Stimulated activated naive CD8-positive, alpha-beta T cell treated with anti-CD3 and anti-CD28 coated beads, Interleukin-15, amount 100 ng/mL, for 72 hours (primary cell): ENCODE measurements at places on chromosomes 7 and 10.

- DNase-seq = no peak
Measured at GRCh38 chr10:21272643-21273399, 252.7 kb downstream of the SKIDA1 start.

DNA sequence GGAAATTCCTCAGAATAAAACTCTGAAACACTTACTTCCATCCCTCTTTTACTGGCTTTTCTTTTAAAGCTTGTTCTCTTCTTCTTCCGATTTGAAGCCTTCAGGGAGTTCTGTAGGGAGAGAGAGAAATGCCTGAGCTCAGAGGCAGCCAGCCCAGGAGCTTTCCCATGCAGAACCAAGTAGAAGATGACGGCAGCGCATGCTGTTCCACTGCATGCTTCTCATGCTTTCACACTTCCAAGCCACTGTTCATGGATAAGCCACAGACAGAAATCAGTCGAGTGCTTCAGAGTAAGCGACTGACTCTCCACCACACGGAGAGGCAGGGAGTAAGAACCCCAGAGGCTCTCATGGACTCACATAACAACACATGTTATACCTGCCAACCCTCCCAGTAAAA, 237.3 kb downstream of the DGKI start:
- no peak for DNase-seq

DNA sequence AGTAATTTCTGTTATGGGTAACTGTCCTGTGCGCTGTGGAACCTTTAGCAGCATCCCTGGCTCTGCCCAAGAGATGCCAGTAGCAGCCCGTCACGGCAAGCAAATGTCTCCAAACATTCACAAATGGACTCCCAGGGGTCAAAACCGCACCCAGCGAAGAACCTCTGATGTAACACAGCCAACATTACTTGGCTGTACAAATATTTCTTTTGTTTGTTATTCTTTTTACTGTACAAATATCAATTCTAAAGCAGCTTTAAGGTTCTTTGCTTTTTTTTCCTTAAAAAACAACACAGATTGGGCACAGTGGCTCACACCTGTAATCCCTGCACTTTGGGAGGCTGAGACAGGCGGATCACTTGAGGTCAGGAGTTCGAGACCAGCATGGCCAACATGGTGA, 182.5 kb downstream of the KMT2E start:
- DNase-seq = no peak

- no peak for DNase-seq
Measured at GRCh38 chr7:111750878-111751277, 188.6 kb upstream of the IMMP2L start.

DNA sequence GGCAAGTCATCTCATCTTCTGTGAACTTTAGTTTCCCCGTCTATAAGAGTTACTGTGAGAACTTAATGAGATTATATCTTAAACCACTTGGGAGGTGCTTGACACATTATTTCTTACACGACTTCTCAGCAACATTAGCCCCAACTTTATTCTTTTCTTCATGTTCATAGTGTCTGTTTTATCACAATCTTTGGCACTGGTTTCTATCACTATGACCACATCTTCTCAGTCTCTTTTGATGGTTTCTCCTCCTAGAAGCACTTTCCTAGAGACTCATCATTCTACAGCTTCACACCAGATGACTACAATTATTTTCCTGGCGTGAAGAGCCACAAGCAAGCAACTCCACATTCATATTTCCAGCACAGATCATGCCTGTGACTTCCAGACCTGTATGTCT, 26.5 kb upstream of the BET1 start:
- DNase-seq = no peak

DNA sequence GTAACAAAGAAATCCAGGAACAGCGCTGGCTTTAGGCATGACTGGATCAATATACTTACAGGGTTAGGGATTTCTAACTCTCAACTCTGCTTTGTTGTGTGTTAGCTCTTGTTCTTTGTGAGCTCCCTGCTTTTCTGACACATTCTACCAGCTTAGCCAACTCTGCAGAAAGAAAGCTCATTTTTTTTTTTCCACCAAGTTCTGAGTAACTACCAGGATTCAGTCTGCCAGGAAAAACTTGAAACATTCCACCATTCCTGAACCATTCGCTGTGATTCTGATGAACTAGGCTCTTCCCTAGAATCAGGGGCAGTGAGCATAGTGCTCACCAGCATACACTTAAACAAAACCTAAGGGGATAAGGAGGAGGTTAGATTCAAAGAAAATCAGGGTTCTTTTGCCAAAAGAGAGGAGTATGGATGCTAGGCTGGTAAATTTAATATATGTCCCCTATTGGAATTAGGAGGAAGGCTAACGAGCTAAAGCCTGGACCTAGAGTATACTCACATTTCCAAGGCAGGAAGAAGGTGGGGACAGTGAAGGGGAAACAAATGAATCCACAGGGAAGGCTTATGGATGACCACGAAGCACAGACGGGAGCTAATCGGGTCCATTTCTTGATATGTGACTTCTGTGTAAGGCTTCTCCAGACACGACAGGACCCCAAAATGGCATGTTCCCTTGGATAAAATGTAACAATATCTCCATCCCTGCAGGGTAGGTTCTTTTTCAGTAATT, 183.4 kb downstream of the PRKG1 start:
- DNase-seq = no peak

DNA sequence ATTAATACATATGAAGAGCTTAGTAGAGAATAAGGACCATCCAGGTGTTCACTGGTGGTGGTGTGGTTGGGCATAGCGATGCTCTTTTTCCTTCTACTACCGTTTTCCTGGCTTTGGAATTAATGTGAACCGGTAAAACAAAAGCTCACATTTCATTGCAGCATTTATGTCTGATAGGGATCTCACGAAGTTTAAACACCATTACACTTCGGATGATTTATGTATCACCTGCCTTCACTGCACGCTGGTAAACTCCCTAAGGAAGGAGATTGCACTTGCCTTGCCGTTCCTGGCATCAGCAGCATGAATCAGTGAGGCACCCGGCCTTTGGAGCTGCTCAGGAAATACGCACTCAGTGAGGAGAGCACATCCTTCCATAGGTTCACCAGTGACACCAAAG, 47.5 kb downstream of the WIPF3 start:
- DNase-seq = no peak

GRCh38 chr10:70093335-70093944, 39.2 kb downstream of the AIFM2 start:
- peak; percentile 24 for DNase-seq

DNA sequence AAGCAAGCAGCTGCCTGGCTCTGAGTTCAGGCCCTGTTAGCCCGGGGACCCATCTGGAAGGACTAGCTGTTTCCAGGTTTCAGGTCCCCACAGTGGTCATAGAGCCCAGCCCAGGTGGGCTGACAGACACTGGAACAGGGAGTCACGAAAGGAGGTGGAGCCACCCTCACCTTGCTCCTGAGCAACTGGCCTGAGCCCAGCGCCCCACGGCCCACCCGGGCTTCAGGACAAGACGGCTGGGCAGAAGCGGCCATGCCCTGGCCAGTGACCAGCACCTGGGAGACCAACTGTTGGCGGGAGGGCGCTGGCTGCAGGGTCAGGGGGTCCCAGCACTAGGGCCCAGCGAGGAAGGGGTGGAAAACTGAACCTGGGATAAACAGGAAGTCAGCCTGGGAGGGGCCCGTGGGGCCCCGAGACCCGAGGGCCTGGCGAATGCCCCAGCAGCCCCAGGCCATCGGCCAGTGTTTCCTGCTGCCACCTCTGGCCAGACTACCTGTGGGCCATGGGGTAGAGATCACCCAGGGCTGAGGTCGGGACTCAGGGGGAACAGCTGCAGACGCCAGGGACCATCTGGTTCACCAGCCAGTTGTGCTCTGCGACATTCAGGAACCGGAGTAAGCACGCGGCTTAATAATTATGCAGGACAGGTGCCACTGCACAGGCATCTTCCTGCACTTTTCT, 282.1 kb upstream of the PPP2R2D start:
- no peak for DNase-seq

DNA sequence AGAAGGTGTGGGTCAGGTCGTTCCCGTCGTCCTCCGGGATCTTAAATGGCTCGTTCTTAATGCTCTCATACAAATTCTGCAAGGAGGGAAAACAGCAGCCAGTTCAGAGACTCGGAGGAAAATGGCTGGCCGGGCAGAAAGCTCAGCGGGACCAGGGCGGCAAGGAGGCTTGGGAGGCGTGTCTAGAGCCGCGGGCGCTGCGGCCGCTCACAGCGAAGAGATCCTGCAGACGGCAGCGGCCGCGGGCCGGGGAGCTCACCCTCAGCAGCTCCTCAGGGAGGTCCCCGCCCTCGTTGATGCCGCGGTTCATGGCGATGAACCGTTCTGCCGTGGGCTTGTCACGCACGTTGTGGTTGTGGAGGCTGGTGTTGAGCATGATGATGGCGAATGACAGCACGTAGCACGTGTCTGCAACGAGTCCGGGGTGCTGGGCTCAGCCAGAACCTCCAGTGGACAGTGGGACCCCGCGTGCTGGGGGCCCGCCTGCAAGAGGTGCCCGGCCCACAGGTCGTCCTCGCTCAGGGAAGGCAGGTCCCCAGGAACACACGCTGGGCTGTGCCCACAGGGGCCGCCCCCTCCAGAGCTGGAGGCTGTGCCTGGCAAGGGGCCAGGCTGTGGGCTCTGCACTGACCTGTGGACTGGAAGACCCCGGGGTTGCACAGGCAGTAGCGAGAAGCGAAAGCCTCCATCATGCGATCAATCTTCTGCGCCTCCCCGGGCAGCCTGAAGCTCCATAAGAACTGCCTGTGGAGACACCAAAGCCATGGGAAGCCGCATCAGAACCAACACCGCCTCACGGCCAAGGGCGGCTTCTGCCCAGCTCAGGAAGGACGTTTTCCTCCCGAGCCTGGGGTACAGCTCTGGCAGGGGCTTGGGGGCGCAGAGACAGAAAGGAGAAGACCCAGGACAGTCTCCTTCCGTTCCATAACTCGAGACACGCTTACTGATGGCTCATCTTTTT, 101.6 kb downstream of the CYTH3 start:
- DNase-seq = no peak

GRCh38 chr10:127983344-127984100, 76.6 kb downstream of the PTPRE start:
- DNase-seq = no peak

- DNase-seq = no peak
Measured at GRCh38 chr7:22675421-22675820, 51.6 kb upstream of the IL6 start.

DNA sequence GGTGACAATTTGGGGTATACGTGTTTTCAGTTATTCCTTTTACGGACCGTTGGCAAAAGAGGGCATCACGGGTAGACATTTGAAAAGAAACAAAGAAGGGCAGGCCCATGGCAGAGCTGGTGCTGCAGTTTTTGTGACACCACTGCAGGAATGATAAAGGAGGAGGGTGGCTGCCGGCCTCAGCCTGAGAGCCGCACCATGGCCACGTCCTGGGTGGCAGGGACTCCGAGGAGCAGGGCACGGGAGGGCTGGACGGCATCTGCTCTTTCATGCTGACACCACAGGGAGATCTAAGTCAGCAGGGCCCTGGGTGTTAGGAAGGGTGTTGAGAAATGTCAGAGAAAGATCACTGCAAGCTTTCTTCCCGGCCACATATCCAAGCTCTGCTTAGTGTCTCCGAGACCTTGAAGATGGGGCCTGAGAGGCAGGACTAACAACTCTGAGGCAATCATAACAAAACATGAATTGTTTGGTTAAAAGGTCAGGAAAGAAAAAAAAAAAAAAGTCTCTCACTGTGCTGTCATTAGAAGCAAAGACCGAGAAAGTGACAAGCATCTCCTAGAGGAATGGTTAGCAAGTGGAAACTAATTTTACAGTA, 36.6 kb downstream of the INSYN2A start:
- DNase-seq = no peak

DNA sequence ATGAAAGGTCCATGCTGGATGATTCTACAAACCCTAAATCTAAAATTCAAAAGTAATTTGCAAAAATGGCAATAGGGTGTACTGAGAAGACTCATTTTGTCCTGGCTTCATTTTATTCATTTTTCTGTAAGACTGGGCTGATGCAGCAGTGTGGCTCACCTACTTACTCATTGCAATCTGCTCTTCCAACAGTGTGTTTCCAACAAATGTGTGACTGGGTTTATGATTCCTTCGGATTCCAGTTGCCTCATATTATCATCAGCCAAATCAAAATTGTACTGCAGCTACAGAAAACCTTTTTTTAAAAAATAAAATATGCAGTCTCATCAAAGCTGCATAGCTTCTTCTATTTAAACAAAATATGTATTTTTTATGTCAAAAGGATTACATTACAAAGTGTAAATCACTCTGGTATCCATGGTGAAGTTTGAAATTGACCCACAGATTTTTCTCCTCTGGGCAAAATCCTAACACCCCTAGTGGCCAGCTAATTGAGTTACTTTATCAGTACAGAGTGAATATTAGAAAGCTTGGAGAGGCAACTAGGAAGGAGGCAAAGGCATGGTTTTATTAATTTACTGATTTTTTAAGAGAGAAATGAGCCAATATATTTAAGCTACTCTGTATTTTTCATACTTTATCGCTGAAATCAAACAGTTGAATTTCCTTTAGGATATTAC, 390.3 kb downstream of the MAGI2 start:
- DNase-seq = no peak

- DNase-seq = no peak
Measured at GRCh38 chr7:116683786-116684185, 11.8 kb downstream of the MET start.

DNA sequence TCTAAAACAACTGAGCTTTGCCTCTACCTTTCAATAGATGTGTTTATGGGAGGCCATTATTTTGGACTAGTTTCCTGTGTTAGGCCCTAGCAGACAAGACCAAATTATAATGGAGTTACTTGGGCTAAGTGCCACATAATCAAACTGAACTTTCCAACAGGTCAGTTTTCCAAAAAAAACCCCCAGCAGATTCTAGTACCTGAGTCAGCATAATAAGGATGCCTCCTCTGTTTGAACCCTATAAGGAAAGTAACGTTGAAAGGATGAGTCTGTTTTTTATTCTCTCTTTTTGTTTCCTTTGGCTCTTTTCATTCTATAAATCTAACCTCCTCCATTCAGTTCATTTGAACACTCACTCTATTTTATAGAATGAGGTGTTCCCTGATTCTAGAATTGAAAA, 148.1 kb upstream of the FAM3C start:
- DNase-seq = no peak
